ENCODE measurements at places on chromosomes 4 and X.

- DNase-seq = no peak
Measured at GRCh38 chr4:150547154-150547838, 34.7 kb upstream of the MAB21L2 start.

DNA sequence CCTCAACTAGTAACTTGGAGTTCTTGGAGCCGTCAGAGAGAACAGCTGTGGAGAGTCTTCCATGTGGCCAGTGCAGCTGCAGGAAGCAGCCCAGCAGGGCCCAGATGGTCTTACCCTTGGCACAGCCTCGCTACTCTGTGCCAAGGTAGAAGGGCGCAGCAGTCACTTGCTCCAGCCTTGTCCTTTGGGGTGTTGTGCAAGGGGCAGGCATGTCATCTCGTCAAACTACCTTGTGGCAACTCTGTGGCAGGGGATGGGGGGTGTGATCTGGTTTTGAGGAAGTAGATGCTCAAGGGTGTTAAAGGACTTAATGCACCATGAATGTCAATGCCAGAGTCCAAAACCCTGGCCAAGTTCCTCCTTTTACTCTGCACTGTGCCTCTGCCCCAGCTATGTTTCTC lies 34.2 kb upstream of the TBC1D14 start:
- no peak for DNase-seq

- no peak for DNase-seq
Measured at GRCh38 chr4:125049711-125050110, 265.0 kb upstream of the FAT4 start.

GRCh38 chrX:154486396-154487207 lies at the start of gene UBL4A:
Gene UBL4A (minus strand): TSS chrX:154486615. CDS start chrX:154486584, 31 bp downstream.
- DNase-seq = peak; percentile 42

Measured in fibroblast of upper back skin (primary cell).